Activated CD4-positive, alpha-beta T cell treated with anti-CD3 and anti-CD28 coated beads, Interleukin-2, amount 10 ng/mL, durations not matched to agents 7 days and 5 days (primary cell): ENCODE measurements at places on chromosomes 12 and 14. TPM values are rescaled to one million over a fixed set of nuclear protein-coding genes. Genes with fewer than 3 reads are reported as not detected.

DNA sequence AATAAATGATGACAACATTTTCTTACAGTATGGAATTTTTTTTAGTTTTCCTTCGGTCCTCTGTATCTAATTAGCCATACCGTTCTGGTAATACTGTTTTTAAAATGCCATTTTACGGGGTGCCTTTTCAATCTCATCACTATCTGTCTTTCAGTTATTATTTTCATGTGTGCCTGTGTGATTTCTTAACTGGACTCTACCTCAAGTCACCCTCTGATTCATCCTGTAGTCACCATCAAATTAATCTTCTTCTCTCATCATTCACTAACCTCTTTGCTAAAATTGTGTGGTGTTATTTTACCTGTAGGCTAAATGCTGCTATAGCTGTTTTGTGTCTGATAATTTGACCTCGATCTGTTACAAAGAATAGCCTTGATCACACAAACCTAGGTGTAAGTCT is 16.0 kb upstream of the CCT2 start:
- H3K4me3 ChIP-seq, result no peak overlapping the region
- no peaks in the 10 kb centered on the region for H3K27me3 ChIP-seq
- H3K27ac ChIP-seq, result no peak overlapping the region
- no peak for DNase-seq
- peaks cover 8% of the 10 kb centered on the region for H3K4me1 ChIP-seq

- peaks cover 8% of the 10 kb centered on the region for H3K4me1 ChIP-seq
- H3K4me3 ChIP-seq, result no peak overlapping the region
- no peak overlapping the region for H3K27ac ChIP-seq
- no peak for DNase-seq
These were observed 165.5 kb upstream of the ATP2B1 start for GRCh38 chr12:89874146-89874545.

- H3K36me3 ChIP-seq, result peaks cover 6% of the 10 kb centered on the region
- H3K27me3 ChIP-seq, result no peaks in the 10 kb centered on the region
- no peak for DNase-seq
- H3K4me1 ChIP-seq, result peaks cover 25% of the 10 kb centered on the region
- peak overlapping the region; percentile 90 for H3K27ac ChIP-seq
- peak overlapping the region; percentile 97 for H3K4me3 ChIP-seq
These were observed 906 bp downstream of the LARP4 start for GRCh38 chr12:50401500-50402081.

The SERPINA3 gene
- total RNA-seq, result not detected

GRCh38 chr14:69204753-69205152 is 13.5 kb downstream of the EXD2 start:
- H3K27me3 ChIP-seq, result no peaks in the 10 kb centered on the region
- no peak overlapping the region for H3K4me3 ChIP-seq

DNA sequence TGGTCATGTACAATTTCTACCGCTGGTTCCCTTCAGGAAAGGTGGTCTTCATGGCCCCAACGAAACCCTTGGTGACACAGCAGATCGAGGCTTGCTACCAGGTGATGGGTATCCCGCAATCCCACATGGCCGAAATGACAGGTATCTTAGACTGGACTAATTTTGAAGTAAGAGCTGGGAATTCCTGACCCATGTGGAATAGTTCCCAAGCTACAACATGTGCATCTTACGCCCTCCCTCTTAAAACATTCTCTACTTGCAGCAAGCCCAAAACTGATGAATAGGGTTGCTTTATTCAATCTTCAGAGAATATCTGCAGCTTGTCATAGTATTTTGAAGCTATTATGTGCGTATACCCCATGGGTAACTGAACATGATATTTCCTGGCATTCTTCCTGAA is 669 bp downstream of the FANCM start:
- no peak for DNase-seq
- H3K27me3 ChIP-seq, result no peaks in the 10 kb centered on the region
- H3K36me3 ChIP-seq, result peaks cover 6% of the 10 kb centered on the region
- peak overlapping the region; percentile 94 for H3K4me3 ChIP-seq

The BCL2L14 gene
- 6.5 TPM for total RNA-seq

DNA sequence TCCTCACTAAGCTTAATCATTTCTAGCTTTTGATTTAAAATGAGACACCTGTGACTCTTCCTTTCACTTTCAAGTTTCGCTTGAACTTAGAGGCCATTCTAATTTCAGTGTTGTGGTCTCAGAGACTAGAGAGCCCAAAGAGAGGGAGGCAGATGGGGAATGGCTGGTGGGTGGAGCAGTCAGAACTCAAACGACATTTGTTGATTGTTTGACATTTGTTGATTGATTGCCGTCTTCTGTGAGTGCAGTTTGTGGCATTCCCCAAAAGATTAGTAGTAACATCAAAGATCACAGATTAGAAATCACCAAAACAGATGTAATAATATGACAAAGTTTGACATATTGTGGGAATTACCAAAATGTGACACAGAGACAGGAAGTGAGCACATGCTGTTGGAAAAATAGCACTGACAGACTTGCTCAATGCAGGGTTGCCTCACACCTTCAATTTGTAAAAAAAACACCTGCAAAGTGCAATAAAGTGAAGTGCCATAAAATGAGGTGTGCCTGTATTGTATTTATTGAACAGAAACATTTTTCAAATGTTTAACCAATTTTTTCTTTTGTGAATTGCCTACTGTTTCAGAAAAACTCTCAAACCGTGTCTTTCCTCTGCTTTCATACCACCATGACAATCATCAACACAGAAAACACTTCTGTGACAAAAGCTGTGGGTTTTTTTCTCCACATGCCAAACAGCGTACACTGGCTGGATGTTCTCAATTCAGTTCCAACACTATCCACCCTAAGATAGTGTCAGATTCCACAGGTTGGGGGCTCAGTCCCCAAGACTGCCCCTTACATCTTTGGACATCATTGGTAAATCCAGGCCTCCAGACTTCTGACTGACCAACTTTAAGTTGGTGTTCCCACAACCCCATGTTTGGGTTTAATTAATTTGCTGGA is 376.3 kb upstream of the RGS6 start:
- H3K4me3 ChIP-seq, result peak overlapping the region; percentile 57
- peaks cover 7% of the 10 kb centered on the region for H3K36me3 ChIP-seq
- H3K27ac ChIP-seq, result peak overlapping the region; percentile 94
- no peaks in the 10 kb centered on the region for H3K27me3 ChIP-seq
- H3K4me1 ChIP-seq, result peaks cover 67% of the 10 kb centered on the region

DNA sequence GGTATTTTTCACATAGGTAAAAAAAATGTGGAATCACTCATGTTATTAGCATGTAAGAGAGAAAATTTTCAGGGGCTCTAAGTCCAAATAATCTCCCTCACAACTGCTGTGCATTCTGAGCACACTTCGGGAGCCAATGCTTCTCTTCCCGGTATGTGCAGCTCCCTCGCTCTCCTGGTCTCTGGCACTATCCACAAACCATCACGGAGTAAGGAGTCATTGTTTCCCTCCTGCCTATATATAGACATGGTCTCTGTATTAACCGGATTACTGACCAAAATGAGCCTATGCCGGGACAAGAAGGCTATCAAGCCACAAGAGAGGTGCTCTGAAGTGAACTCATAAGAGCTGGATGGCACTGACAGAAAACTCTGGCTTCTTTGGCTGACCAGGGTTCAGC is 13.4 kb downstream of the HECTD4 start:
- no peak overlapping the region for H3K27ac ChIP-seq
- no peak for DNase-seq
- peaks cover 7% of the 10 kb centered on the region for H3K4me1 ChIP-seq
- H3K4me3 ChIP-seq, result no peak overlapping the region
- H3K27me3 ChIP-seq, result no peaks in the 10 kb centered on the region

DNA sequence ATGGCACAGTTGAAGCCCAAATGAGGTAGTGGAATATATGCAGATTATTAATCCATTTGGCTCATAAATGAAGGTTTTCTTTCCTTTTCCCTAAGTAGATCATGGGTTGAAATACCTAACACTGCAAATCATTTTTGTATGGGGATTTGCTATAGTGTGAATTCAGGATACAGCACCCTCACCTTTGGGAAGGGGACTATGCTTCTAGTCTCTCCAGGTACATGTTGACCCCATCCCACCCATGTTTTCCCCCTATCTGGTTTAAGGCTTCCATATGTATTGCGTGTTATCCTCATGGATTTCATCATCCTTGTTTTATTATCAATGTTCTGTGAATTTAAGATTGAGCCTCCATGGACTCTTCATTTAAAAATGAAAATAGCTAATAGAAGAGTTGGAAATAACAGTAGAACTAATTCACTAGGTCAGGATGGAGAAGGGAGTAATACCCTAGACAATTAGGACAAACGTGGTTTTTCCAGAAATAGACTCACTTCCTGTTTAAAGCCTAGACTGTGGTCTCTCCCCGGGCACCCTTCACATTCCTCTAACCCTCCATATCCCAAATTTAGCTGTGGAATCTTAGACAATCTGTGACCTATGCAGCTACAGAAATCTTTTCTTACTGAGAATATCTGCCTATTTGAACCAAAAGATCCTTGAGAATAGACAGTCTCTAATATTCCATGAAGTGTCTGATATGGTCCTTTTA is 56.5 kb downstream of the DAD1 start:
- no peaks in the 10 kb centered on the region for H3K27me3 ChIP-seq
- H3K4me1 ChIP-seq, result peaks cover 89% of the 10 kb centered on the region
- peak overlapping the region; percentile 77 for H3K4me3 ChIP-seq
- no peak for DNase-seq

- no peak overlapping the region for H3K4me3 ChIP-seq
- H3K4me1 ChIP-seq, result peaks cover 50% of the 10 kb centered on the region
- no peak for DNase-seq
- H3K36me3 ChIP-seq, result peaks cover 8% of the 10 kb centered on the region
These were observed 176.7 kb downstream of the CRADD start for GRCh38 chr12:93853698-93854478.

The DRAM1 gene
- total RNA-seq, result 2.5 TPM

GRCh38 chr12:89098441-89099112 is 253.7 kb downstream of the DUSP6 start:
- H3K4me1 ChIP-seq, result no peaks in the 10 kb centered on the region
- no peaks in the 10 kb centered on the region for H3K36me3 ChIP-seq
- DNase-seq, result no peak

The NYNRIN gene
- total RNA-seq, result 0.23 TPM

DNA sequence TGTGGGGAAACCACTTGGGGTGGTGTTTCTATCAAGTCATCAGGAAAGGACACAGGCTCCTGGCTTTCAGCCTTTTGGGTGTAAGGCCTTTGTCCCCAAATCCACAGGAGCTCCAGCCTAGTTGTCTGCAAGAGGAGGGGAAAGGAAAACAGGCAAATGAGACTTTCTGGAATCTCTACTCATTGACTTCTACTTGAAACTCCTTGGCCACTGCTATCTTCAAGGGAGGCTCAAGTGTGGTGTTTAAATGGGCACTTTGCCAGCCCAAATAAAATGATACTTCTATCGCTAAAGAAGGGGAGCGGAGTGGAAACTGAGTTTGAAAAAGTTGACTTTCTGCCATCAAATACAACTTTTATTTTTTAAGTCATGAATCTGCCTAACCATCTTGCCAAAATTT is 445.9 kb upstream of the RGS6 start:
- H3K36me3 ChIP-seq, result peaks cover 20% of the 10 kb centered on the region
- peaks cover 10% of the 10 kb centered on the region for H3K4me1 ChIP-seq
- no peaks in the 10 kb centered on the region for H3K27me3 ChIP-seq

DNA sequence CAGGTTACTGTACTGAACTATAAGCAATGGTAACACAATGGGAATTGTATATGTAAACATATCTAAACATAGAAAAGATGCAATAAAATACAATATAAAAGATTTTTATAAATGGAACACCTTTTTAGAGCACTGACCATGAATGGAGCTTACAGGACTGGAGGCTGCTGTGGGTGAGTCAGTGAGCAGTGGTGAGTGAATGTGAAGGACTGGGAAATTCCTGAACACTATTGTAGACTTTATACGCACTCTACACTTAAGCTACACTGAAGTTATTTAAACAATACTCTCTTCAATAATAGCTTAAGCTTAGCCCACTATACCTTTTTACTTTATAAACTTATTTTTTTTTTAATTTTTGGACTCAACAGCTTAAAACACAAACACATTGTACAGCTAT is 313.5 kb downstream of the KCNC2 start:
- H3K27ac ChIP-seq, result no peak overlapping the region
- H3K36me3 ChIP-seq, result no peaks in the 10 kb centered on the region
- no peaks in the 10 kb centered on the region for H3K27me3 ChIP-seq
- no peak overlapping the region for H3K4me3 ChIP-seq
- H3K4me1 ChIP-seq, result peaks cover 19% of the 10 kb centered on the region
- no peak for DNase-seq

GRCh38 chr12:16606201-16606849 is 363 bp upstream of the LMO3 start:
- H3K36me3 ChIP-seq, result no peaks in the 10 kb centered on the region
- H3K27me3 ChIP-seq, result peaks cover 48% of the 10 kb centered on the region
- no peak overlapping the region for H3K27ac ChIP-seq
- no peak overlapping the region for H3K4me3 ChIP-seq
- H3K4me1 ChIP-seq, result peaks cover 2% of the 10 kb centered on the region
